ENCODE measurements at places on chromosomes 4 and X.

DNA sequence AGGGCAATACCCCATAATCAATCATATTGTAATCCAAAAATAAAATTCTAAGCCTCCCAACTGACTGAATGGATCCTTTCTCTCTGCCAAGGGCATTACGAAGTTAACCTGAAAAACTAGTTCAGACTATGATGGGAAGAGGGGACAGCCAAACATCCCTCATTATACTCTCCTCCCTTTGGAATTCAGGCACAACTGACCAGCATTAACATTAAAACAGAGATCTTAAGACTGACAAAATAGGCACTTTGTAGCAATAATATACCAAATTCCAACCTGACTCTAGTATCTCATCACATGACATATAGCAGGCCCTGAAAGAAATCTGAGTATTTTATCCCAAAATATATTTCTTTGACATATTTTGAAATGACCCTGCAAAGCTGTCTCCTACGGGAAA lies 55.0 kb upstream of the SPP1 start:
- DNase-seq: no peak

DNA sequence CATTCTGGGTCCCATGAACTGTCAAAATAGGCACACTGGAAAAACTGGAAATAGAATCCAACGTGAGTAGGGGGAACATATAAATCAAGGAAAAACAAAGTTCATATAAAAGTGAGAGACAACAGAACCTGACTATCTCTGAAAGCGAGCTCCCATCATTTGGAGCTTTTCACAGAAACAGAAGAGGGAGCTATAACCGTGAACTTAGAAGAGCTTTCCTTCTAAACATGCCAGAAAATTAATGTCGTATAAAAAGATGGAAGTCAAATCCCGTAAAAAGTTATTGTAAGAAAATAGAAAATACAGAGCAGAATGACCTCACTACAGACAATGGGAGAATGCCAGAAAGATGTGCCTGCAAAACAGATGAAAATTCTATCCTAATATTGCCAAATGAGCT lies 23.9 kb upstream of the HSD17B10 start:
- DNase-seq: no peak

GRCh38 chr4:123127875-123128274 lies 205.5 kb upstream of the NUDT6 start:
- DNase-seq: no peak

DNA sequence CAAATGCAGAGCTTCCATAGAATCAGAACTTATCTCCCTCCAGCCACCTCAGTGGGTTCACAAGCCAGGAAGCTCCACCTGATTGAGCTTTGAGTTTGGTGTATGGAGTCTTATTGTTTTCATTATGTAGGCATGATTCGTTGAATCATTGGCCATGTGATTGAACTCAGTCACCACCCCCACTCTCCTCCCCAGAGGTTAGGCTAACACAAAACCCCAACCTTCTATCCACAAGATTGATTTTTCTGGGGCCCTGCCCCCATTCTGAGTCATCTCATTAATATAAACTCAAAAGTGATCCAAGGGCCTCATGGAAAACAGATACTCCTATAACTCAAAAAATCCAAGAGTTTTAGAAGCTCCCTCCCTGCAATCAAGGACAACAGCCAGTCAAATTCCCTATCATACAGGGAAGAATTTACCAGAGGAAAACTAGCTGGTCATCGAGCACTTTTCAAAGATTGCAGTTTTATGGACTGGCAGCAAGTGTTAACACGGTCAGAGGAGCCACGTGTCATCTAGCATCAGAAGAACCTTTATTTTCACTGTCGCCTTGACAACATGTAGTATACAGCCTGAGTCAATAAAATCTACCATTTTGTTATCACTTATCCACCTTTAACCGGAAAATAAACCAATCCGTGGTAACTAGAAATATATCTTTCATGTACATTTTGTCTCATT lies 35.9 kb upstream of the GUCY1B1 start:
- DNase-seq: no peak

- no peak for DNase-seq
These were observed 19.9 kb upstream of the KIAA1210 start for GRCh38 chrX:119147486-119147885.

GRCh38 chr4:80026100-80026499 lies 46.9 kb downstream of the ANTXR2 start:
- no peak for DNase-seq

DNA sequence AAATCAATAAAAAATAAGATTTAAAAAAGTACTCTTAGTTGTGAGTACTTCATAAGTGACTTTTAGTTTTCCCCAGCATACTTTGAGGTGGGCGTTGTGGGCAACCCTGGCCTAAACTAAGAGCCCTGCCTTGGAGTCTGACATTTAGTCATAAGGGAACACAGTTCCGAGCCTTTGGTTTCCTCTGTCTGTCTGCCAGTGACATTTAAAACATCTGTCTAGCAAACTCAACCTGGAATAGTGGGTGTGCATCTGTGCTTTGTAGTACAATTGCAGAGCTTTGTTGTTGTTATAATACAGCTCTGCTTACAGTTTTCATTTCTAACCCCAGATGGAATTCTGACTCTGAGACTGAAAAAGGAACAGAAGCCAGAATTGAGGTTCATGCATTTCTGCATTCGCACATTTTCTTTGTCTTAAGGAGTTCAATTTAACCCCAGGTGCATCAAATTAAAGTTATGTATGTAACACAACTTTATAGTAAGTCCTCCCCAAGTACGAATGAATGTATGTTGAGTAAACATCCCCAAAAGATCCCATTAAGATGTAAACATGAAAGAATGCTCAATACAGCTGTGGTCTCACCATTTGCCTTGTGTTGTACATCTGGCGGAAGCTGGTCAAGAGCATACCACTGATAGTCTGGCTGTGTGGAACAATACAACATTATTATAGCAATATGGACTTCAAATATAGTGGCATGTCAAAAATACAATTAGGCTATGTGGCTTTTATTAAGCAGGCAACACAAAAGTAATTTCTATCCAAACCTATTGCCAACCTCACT lies 25.9 kb downstream of the TNIP3 start:
- no peak for DNase-seq

DNA sequence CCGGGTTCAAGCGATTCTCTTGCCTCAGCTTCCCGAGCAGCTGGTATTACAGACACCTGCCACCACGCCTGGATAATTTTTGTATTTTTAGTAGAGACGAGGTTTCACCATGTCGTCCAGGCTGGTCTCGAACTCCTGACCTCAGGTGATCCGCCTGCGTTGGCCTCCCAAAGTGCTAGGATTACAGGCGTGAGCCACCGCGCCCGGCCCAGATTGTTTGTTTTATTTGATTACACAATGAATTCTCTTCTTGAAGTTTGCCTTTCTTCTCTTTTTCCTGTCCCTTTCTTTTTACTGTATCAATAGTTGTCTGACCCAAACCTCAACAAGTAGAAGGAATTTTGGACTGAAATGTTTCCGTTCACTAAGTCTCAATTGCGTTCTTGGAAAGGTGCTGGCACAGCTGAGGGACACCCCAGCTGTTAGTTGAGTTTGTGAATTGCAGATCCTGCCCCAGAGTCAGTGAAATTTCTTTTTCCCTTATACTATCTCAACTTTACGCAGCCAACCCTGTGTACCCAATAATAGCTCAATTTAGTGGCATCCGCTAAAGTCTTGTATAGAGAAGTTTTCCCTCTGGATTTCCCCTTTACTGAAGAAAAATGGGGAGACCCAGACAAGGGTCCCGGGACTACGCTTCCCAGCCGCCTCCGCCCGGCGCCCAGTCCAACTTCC lies 639 bp upstream of the MTM1 start:
- DNase-seq: no peak

DNA sequence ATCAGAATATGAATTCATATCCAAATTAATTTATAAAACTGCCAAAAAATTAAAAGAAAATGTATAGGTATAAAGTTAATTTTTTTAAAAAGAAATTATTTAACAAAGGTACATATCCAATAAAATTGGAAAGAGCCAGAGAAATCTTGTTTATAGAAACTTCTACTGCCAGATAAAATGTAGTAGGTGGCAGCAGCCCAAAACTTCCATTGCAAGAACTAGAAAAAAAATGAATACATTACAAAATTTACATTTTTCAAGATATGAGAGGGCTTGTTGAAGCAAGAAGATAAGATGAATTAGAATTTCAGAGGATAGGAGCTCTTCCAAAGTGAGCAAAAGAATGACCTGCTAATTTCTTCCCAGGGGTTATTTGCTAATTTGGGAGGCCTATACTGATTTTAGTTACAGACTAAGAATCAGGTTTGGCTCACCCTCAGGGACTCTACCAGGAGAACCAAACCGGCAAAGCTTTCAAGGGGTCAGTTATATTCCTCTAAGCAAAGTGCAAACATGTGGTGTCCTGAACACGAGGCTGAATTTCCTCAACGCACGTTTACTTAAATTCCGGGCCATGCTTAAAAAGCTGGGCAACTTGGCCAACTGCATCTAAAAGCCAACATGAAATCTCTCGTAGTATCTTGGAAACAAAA lies 17.5 kb downstream of the ANKRD50 start:
- no peak for DNase-seq

DNA sequence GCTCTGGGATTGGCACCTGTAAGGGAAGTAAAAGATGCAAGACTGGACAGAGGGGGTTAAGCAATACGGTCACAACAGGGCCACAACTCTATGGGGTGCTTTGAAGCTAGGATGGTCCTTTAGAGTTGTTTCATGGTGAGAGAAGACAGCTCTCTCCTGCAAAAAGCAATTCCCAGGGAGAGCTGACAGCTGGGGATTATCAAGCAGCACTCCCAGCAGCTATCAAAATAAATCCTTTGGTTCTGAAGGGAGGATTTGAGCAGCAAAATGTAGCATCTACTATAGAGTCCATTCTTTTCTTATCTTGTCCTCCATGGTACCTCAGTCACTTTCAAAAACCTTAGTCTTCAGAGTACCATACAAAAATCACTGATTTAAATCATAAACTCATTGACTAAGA lies 35.1 kb upstream of the AP1AR start:
- no peak for DNase-seq

GRCh38 chr4:55446578-55446922 lies 50.8 kb downstream of the TMEM165 start:
- DNase-seq: no peak

DNA sequence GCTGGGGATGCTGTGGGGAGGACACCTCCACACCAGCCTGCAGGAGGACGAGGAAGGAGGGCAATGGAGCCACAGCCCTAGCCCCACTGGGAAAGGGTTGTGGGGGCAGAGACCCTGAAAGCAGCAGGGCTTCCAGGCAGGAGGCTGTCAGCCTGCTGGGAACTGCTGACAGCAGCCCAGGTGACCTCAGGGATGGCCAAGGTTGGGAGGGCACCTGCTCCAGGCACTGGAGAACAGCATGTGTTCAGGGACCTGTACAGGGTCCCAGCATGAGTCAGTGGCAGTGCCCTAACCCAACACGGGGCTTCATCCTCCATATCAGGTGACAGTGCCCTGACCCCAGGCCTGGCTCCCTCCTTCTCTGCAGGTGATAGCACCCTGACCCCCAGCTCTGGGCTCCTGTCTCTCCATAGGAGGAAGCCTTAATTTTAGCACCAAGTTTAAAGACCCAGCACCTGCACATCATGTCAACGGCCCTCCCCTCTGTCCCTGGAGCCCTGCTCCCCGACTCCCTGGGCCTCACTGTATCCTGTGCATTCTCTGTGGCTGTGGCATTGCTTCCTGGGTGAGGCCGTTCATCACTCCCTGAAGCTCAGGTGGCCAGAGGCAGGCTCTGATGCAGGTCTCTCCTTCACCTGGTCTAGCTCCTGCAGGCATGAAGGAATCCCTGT lies 66.3 kb downstream of the CRMP1 start:
- no peak for DNase-seq

DNA sequence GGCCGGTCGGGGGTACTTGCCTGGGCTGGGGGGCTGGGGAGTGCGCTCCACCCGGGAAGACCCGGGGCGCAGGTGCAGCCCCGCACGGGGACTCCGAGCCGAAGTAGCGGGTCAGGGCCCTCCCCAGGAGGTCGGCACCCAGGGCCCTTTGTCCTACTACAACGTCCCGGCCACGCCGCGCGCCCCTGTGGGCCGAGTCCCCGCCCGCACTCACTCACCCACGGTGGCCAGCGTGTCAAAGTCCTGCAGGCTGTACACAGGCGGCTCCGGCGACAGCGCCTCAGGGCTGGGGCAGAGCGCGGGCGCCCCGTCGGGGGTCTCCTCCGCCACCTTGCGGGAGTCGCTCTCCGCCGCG lies 602 bp downstream of the PRKX start:
- DNase-seq: no peak

DNA sequence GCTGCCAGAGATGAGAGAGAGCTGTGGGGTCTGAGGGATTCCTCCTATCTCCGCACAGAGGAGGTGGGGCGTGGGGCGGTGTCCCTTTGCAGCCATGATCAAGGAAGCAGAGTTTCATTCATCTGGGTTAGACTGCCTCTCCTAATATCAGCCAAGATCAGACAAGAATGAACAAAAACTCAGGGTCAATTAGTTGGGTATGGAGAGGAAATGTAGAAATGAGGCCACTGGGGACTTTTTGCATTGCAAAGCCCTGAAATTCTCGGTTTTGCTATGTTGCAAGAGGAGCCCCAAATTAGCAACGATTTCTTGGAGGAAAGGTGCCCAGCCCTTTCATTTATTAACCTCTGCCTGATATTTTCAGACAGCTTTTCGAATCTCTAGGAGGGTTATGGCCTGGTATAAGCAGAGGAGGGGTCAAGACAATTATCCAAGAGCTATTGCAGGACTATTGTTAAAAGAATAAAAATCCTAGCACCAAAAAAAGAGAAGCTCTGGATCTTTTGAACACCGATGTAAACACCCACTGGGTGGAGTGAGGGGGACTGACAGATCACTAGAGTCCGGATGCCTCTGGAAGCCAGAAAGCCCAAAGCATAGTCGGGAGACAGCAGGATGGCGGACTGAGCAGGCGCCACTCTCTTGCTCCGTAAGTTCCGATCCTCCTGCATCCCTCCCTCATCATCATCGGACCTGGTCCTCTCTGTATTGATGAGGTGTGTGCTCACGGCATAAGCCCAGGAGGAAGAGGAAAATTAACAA lies 34.4 kb upstream of the ACSL1 start:
- no peak for DNase-seq

DNA sequence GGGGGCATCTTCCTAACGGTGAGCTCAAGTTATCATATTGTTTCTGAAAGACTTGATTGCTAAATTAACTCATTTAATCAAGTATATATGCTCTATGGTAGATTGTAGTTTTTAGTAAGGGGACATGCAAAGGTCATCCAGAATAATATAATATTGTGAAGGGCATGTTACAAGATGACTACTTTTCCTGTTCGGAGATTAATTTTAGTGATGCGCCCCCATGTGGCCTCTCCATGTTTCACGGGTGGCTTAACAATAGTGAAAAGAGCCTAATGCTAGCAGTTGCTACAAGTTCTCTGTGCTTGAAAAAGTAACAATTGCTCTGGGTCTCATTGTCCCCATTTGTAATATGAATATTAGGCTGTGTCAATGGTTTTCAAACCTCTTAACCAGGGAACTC lies 12.2 kb downstream of the SMPX start:
- peak; percentile 17 for DNase-seq

Measured in NCI-H2227 treated with DMSO at 0.1 percent for 48 hours (cell line).